ENCODE measurements at places on chromosomes 1 and 21.

GRCh38 chr1:147534386-147534785 is 6.9 kb upstream of the BCL9 start:
- DNase-seq, result no peak

DNA sequence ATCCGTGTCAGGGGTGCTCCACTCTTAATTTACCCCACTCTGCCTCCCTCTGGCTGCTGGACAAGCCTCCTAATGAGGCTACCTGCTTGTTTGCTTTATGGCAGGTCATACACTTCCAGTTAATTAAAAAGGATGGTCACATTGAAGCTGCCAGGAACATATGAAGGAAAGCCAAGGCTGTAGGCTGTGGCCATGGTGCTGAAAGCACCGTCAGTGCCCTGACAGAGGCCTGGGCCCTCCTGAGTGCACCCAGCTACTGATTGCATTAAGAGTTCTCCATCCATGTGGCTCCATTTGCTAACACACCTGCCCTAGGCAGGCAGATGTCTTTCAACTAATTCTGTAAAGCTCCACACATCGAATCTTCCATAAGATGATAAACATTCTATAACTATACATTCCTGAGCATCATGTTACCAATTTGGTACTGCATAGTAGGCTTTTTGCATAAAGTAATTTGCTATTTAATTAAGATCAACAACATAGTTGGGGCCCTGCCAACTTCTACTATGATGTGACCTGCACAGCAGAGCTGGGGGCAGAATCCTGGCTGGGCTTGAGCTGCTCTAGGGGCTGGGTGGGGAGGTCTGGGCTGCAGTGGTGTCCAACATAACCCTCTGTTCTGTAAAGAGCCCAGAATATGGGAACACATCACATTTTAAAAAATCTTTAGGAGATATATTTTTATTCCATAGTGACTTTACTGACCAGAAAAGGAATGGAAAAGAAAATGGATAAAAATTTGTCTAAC is 224.8 kb downstream of the SIPA1L2 start:
- no peak for DNase-seq

DNA sequence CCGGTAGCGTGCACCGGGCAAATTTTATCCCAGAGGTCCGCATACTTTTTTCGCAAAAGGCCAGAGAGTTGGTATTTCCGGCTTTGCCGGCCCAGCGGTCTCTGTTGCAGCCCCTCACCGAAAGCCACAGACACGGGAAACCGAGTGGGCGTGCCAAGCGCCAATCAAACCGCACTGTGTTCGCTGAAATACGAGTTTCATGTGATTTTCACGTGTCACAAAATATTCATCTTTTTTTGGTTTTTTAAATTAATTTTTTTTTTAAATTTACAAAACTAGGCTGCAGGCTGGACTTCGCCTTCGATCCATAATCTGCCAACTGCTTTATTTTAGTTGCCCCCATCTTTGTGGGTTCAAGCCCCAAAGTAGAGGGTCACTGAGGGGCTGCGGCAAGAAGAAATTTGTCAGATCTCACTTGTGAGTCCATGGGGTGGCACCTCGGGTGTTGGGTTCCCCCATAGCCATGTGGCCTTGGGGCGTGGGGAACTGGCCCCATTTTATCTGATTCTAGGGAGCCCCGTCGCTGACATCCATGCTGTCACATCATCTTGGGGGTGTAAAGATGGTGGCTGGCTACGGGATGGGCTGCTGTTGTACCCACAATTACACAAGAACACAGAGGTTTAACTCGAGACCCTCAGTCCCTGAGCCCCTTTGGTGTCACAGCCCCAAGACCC is 20.8 kb downstream of the SLC45A1 start:
- DNase-seq, result no peak

GRCh38 chr1:242691610-242691945 is 167.1 kb upstream of the PLD5 start:
- no peak for DNase-seq

DNA sequence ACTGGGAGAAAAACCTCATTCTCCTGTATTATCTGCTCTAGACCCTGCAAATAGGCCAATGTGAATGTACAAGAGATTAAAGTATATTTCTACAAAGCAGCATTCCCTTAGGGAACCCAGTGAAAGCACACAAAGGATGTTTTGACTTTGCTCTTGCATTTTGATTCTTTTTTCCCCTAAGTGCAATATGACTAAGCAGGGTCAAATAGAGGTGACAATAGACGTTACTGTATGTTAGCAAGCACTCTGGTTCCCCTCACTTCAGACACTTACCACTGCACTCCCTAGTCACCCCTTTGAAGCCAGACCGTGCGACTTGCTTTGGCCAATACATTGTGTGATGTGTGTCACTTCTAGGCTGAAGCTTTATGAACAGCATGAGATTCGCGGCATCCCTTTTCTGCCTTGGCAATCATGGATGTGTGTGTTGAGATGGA is 209.7 kb downstream of the RHOU start:
- DNase-seq, result no peak

DNA sequence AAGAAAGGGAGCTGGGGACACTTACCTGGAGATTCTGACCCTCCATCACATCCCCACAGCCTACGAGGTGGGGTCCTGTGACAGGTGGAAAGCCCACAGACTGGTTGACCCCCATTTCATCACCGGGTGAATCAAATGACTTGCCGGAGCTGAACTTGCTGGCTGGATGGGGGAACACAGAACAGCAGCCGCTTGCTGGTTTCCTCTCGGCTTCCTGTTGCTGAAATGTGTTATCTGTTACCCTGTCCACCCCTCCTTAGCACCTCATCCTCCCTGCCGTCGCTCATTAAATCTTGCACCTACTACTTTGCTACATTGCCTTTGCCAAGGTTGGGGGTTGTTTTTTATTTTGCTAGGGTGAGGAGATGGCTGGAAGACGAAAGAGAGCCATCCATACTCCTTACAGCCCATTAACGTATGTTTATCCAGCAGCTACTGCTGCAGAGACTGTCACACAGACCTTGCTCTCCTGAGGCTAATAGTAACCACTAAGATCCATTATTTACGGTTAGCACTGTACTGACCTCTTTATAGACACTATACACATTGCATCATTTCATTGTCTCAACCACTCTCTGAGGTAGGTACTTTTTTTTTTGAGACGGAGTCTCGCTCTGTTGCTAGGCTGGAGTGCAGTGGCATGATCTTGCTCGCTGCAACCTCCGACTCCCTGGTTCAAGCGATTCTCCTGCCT is 7.0 kb downstream of the PAFAH2 start:
- DNase-seq, result peak; percentile 32

Data from activated CD8-positive, alpha-beta memory T cell treated with anti-CD3 and anti-CD28 coated beads for 1 hour (primary cell).